ENCODE measurements at places on chromosomes 4 and X.
A peak's percentile ranks its signal among the peaks of the same experiment; 100 is the strongest.

- DNase-seq: no peak
These were observed 35.4 kb upstream of the SPP1 start for GRCh38 chr4:87939978-87940690.

- DNase-seq: no peak
These were observed 17.6 kb upstream of the CCNI start for GRCh38 chr4:77093401-77093800.

GRCh38 chr4:99790796-99791617 is 25.6 kb upstream of the DAPP1 start:
- DNase-seq: no peak

DNA sequence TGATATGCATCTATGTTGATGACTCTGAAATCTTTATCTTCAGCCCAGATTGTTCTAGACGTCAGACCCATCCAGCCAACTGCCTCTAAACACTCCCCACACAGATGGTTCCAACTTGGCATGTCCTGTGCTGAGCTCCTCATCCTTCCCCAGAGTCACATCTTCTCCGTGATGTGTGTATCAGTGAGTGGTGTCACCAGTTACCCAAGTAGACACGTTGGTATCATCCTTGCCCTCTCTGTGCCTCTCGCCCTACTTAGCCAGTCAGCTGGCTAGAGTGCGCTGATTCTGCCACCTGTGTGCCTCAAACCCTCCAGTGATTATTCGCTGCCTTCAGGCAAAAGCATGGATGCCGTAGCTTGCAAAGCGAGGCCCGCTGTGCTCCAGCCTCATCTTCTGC is 18.6 kb downstream of the PRIMPOL start:
- DNase-seq: no peak

DNA sequence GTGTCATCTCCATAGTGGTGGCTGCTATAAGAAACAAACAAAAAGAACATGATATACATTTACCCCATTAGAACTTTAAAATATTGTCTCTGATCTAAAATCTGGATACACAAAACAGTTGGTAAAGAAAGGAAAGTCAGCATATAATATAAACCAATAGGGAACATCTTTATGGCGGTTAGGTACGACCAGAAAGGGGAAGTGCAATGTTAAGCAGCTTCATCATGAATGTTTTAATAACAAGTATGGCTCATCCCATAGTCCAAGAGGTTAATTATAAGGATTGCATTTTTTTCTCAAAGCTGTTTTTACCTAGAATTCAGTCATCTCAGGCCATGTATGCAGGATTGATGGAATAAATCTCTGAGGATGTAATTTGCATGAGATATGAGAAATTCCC is 1869.7 kb downstream of the PCDH7 start:
- DNase-seq: no peak

DNA sequence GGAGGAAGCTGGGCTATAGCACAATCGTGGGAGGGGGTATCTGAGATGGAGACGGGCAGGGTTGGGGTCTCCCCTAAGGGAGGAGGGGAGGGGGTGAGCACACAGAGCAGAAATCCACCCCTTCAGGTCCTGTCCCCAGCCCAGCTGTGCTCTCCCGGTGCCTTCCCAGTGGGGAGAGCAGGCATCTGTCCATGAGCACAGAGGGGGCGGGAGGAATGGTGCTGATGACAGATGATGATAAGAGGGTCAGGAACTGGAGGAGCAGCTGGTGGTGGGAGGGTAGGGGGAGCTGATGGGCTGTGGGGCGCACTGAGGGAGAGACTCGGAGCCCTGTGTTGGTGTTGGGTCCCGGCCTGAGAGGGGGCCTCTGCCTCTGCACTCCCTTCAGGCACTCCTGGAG is 8.6 kb downstream of the ATP2B3 start:
- no peak for DNase-seq

DNA sequence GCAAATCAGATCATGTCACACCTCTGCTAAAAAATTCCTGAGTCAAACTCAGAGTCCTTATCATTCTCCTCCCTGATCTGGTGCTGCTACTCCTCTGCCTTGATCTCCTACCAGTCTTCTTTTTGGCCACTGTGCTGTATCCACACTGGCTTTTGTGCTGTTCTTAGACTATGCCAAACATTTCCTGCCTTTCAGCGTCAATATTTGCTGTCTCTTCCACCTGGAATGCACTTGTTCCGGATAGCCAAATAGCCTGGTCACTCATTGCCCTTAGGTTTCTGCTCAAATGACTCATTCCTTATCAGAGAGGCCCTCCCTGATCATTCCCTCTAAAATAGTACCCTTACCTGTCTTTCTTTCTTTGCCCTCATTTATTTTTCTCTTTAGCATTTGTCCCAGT is 24.4 kb upstream of the RP2 start:
- DNase-seq: no peak

DNA sequence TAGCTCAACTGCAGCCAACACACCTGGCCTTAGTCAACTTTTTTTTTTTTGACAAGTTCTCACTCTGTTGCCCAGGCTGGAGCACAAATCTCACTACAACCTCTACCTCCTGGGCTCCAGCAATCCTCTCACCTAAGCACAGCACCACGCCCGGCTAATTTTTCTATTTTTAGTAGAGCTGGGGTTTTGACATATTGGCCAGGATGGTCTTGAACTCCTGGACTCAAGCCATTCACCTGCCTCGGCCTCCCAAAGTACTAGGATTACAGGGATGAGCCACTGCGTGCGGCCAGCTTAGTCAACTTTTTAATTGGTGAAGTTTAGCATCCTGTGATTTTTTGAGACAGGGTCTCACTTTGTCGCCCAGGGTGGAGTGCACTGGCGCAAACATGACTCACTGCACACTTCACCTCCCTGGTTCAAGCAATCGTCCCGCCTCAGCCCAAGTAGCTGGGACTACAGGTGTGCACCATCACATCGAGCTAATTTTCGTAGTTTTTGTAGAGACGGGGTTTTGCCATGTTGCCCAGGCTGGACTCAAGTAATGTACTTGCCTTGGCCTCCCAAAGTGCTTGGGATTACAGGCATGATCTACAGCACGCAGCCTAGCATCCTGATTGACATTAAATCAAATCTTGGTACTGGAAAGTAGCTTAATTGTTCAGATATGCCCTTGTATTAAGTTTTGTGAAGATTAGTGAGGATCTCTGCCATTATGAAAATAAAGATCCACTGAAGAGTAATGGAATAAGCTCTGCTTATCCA is 8.3 kb downstream of the HNRNPDL start:
- no peak for DNase-seq

- no peak for DNase-seq
These were observed 1.5 kb upstream of the NSD2 start for GRCh38 chr4:1869530-1870327.

DNA sequence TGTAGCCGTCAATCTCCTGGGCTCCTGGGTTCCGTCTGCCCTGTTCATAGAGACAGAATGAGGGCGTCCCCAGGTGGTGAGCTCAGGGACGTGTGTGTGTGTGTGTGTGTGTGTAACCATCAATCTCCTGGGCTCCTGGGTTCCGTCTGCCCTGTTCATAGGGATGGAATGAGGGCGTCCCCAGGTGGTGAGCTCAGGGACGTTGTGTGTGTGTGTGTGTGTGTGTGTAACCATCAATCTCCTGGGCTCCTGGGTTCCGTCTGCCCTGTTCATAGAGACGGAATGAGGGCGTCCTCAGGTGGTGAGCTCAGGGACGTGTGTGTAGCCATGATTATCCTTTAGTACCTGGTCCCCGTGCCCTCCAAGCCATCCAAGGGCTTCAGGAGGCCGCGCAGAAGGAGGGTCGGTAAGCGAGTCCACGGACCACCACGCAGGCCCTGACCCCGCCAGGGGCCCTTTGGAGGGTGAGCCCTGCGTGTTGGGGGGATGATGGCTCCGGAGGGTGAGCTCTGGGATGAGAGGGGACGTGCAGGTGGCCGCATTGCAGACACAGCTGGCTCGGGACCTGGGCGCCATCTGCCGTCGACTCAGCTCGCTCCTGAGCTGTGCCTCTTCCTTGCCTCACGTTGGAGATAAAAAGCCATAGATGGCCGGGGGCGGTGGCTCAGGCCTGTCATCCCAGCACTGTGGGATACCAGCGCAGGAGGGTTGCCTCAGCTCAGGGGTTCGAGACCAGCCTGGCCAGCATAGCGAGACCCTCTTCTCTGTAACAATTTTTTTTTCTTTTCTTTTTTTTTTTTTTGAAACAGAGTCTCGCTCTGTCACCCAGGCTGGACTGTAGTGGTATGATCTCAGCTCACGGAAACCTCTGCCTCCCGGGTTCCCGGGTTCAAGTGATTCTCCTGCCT is 5.4 kb upstream of the GTPBP6 start:
- DNase-seq: peak; percentile 27

- no peak for DNase-seq
These were observed 51.5 kb downstream of the PJA1 start for GRCh38 chrX:69113723-69114122.

DNA sequence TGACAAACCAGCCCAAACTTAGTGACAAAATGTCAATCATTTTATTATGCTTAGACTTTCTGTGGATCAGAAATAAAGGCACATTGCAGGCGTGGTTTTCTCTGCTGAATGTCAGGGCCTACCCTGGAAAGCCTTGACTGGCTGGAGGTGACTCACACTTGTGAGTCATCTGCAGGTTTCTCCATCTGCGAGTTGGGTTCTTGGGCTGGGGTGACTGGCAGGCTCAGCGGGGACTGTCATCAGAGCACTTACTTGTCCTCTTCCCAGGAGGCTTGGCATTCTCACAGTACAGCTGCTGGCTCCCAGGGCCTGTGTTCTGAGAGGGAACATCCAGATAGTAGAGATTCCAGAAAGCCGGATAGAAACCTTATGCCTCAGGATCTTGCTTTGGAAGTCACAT is 153.8 kb upstream of the AGA start:
- no peak for DNase-seq

GRCh38 chr4:184255361-184255760 is 37.7 kb upstream of the ENPP6 start:
- no peak for DNase-seq

GRCh38 chrX:19697416-19697815 is 182.1 kb upstream of the MAP3K15 start:
- no peak for DNase-seq

- no peak for DNase-seq
These were observed 627.8 kb downstream of the ADGRL3 start for GRCh38 chr4:61827907-61828391.

GRCh38 chrX:69177511-69178162 is 12.4 kb upstream of the PJA1 start:
- no peak for DNase-seq

DNA sequence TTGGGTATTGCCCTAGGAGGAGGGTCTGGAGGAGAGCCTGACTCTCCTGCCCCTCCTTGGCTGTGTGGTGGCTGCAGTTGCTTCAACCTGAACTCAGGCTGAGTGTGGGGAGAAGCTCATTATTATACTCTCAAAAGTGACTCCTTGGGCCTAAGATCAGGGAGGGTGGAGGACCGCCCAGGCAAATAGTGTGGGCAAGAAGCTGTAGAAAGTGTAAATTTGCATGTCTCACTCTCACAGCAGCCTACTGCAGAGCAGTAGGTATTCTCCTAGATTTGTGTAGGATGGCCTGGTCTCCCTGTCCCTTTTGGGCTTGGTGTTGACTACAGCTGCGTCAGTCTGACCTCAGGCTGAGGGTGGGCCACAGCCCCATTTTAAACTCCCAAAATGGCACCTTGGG is 156.1 kb downstream of the ZNF330 start:
- no peak for DNase-seq

DNA sequence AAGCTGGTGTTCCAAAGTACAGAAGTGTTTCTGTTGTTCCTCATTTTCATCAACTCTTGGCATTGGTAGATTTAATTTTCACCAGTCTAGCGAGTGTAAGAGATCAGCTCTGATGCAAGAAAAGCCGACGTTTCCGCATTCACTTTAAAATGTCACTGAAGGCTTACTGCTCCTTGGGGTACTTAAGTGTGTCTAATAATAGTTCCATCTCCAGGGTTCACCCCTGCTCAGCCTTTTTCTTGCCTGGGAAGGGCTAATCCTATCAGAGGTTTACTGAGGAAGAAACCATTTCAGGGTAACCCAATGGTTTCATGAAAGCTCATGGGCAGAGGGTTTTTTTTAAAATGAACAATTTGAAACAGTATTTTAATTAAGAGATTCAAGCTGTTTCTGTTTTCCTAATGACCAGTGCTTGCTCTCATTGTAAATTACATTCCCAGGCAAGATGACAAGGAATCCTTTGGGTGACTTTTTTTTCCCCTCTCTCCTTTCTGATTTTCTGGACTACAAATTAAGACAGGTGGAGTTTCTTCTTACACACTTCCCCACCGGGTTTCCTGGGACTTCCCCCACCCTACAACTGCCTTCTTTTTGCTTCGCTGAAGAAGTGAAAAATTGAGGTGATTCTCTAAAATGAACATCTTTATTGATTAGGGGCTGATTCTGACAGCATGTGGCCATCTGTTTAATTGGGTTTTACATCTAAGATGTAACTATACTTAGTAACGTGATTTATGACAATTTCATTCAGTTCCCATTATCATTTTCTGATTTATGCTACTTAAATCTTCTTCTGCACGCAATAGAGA is 78.7 kb upstream of the CBLL2 start:
- DNase-seq: no peak

GRCh38 chr4:40848940-40849339 is 99.2 kb downstream of the NSUN7 start:
- DNase-seq: no peak

DNA sequence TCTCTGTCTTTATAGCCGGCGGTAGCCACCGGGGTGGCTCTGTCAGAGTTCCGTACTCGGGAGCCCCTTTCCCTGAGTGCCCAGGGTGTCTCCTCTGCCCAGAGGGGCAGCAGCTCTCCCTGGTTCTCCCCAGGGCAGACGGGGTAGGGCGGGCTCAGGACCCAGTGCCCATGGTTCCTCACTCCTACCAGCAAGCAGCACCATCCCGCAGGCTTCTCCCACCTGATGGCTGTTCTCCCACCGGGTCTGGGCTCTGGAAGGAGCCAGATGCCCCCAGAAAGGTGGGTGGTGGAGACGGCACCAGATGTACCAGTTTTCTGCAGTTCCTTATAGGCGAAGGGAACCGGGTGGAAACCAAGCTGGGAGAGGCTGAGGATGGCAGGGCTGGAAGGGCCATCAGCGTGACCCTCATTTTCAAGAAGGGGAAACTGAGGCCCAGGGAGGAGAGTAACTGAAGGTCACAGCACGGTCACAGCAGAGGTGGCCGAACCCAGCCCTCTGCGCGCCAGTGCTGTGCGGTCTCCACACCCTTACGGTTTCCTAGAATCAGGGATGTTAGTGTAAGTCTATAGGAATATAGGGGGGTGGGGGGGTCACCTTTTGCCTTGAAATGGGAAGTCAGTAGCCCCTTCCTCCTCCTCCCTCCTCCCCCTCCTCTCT is 198.7 kb downstream of the AFAP1 start:
- DNase-seq: no peak

DNA sequence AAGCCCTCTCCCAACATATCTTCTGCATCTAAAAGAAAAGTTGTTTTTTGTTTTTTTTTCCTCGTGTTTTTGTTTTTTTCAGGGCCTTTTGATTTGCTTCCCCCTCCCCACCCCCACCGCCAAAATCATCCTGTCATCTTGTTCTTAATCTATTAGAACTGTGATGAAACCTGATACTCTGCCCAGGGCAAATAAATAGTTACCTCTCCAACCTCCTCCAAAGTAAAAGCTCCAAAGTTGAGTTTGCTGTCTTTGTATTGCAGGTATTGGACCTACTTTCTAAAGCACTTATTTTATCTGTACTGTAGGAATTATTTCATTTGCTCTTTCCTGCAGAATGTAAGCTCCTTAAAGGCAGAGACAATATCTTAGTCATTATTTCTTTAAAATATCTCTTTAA is 172.9 kb downstream of the SOWAHB start:
- no peak for DNase-seq

GRCh38 chr4:121338518-121338917 is 42.3 kb downstream of the QRFPR start:
- no peak for DNase-seq
